H7 (cell line): ENCODE measurements at places on chromosomes 3 and 15. TPM values are rescaled to one million over a fixed set of nuclear protein-coding genes. Genes with fewer than 3 reads are reported as not detected.
A peak's percentile ranks its signal among the peaks of the same experiment; 100 is the strongest.

DNA sequence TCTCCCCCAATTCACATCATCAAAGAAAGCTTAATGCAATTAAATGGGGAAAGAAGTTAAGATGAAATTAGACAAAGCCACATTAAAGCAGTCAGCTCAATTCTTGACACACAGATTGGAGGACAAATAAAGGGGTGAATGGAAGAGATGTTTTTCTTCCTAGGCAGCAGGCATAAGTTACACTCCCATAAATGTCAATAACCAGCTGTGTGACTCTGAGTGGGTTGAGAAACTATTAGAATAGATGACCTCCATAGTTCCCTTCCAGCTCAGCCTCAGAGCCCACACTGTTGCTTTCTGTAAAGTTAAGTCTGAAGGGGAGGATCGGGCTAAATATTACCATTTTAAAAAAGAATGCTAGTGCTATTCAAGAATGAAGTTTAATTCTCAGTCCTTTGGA is 71.0 kb downstream of the THBS1 start:
- DNase-seq = no peak

- no peak for DNase-seq
Observed at GRCh38 chr15:49731187-49732099, 110.6 kb downstream of the DTWD1 start.

- DNase-seq = no peak
Observed at GRCh38 chr3:128416578-128417211, 50.0 kb downstream of the DNAJB8 start.

DNA sequence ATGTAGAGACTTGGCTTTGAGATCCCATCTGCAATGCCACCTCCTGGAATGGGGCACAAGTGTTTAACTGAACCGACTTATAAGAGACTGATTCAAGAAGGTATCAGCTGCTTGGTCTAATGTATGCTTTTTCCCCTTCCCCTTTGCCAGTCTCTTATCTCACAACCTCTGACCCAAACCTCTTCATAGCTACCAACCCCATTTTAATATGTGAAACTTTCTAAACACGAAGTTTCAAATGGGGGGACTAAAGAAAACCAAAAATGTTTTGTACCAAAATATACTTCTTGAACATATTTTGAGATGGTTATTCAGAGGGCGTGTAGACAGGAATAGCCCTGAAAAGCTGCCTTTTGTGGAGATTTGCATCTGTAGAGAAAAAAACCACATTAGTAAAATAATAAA is 73.1 kb downstream of the OXSM start:
- no peak for DNase-seq

Gene HAPLN3
- total RNA-seq = 8.1 and 11.5 TPM in 2 replicates

Gene PDIA3
- total RNA-seq = 197 and 224 TPM in 2 replicates

Gene BCL2A1
- total RNA-seq = not detected in 2 replicates

DNA sequence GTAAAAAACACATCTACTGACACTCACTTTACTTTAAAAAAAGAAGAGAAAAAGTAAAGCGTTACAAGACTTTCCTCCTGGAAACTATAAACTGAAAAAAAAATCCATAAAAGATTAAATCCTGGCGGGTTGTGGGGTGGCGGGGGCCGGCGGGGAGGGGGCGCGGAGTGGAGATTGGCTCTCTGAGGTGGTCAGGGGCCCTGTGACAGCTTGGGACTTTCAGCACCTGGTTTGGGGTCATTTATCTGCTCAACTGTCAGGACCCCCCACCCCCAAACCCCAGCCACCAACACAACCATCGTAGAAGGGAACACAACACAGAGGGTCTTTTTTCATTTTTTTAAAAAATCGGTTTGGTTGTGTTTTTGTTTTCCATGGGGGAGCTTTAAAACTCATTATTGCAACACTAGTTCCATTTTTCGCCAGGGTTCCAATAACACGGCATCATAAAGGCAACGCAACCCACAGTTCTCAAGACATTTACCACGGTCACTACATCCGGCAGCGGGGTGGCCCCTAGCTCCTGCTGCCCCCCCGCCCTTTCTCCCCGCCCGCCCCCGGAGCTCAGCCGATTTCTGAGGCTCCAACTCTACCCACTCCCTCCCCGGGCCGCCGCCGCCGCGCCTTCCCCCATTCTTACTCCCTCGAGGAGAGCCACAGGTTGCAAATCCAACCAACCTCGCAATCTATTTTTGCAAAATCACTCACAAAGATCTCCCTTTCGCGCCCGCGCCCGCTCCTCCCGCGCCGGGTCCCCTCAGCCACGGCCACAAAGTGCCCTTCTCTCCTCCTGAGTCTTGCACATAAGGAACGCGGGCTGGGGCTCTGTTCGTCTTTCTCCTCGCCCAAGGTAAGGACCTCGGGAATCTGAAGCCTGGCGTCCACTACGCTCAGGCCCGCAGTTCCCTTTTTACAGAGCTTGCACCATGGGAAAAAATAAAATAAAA is 1.8 kb downstream of the BCL6 start:
- DNase-seq = peak; percentile 71

DNA sequence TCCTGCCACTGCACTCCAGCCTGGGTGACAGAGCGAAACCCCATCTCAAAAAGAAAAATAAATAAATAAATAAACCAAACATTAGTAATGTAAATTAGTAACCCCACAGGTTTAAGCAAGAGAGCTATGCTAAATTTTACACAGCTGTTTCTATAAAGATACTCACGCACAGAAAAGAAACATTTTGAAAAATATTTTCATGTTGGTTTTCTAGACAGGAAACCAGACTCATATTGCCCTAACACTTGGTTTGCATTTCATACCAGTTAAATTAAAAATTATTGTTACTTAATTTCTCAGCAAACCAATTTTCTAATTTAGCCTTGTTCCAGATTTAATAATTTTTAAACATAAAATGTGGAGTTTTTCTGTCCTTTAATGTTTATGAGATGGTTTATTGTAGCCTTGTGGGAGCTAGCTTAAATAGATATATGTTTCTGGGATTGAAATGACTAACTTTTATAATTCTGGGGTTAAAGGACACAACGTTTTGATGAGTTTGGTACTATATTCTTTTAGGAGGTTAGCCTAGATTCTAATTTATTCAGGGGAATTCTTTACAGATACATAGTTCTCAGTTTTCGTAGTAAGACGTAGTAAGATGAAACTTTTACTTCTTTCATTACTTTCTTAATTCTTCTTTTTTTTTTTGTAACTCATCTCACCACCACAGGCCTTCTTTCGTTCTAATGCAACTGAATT is 42.6 kb upstream of the SLC4A7 start:
- no peak for DNase-seq

- DNase-seq = no peak
Observed at GRCh38 chr3:197484204-197484901, 71.4 kb downstream of the BDH1 start.
